ENCODE measurements at places on chromosomes 16 and 17. TPM values are rescaled to one million over a fixed set of nuclear protein-coding genes. Genes with fewer than 3 reads are reported as not detected.

DNA sequence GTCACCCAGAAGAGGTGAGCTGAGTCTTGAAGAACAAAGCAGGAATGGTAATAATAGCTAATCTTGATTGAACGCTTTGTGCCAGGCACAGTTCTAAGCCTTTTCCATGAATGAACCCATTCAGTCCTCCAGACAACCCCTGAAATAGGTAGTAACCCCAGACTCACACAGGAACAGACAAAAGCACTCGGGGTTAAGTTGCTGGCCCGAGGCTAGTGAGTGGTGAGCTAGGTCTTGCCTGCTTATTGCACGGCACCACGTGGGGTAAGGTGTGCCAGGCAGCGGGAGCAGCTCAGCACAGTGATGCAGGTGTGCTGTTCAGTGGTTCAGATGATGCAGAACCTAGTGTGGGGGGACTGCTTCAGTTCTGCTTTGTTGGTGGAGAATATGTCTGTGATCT, 181.6 kb downstream of the RAB11FIP4 start:
- no peak for DNase-seq

Gene B4GALNT2
- 0.07 TPM for total RNA-seq

DNA sequence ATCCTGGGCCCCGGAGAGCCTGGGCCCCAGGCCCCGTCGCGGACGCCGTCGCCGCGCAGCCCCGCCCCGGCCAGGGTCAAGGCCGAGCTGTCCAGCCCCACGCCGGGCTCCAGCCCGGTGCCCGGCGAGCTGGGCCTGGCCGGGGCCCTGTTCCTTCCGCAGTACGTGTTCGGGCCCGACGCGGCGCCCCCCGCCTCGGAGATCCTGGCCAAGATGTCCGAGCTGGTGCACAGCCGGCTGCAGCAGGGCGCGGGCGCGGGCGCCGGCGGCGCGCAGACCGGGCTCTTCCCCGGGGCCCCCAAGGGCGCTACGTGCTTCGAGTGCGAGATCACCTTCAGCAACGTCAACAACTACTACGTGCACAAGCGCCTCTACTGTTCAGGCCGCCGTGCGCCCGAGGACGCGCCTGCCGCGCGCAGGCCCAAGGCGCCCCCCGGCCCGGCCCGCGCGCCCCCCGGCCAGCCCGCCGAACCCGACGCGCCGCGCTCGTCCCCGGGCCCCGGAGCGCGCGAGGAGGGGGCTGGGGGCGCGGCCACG, 36.8 kb upstream of the ZC3H18 start:
- no peak for DNase-seq

DNA sequence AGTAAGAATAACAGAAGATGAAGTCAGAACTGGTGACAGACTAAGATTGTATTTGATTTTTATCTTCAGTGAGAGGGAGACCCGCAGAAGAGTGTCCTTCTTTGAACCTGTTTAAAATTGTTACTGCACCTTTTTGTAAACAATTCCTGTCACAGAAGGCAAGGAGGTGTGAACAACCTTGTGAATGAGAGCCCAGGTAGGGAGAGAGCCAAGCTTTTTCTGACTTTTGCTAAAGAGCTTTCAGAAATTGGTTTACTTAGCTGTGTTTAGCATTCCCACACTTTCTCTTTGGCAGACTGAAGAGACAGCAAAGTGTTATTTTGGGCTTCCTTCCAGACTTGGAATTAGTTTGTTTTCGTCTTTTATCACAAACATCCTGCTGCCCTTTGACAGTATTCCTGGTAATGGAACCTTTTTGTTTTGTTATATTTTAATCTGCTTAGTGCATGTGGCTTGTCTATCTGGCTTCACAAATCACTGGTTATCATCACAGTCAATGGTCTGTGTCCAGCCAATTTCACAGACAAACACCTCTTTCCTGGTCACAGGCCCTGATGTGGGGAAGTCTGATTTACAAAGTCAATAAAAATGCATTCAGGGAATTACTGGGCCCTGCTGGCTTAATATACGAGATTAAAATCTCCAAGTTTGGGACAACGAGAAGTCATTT, 85.7 kb upstream of the HS3ST2 start:
- no peak for DNase-seq

GRCh38 chr17:45236282-45236606, 14.6 kb downstream of the FMNL1 start:
- no peak for DNase-seq

All from uterus (tissue), 4 donors.